ENCODE measurements at places on chromosomes 13 and 19. TPM values are rescaled to one million over a fixed set of nuclear protein-coding genes. Genes with fewer than 3 reads are reported as not detected.

GRCh38 chr13:30619731-30620130 lies 2.0 kb downstream of the USPL1 start:
- DNase-seq = no peak

DNA sequence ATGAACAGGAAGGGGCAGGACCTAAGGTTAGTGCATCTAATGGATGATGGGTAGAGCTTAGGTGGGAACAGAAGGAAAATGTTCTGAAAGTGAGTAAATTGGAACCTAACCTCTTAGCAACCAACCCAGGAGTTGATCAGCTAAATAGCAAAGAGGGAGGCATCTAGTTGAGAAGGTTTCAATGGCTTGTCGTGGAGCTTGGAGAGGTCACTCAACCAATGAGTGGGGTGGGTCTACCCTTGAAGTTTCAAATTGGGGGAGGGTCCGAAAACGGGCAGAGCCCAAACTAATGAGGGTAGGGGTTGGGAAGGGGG lies 5.7 kb upstream of the SHKBP1 start:
- DNase-seq = no peak

GRCh38 chr19:7489609-7490044 lies 792 bp upstream of the PEX11G start:
- DNase-seq = no peak

- DNase-seq = no peak
These were observed 3.3 kb downstream of the RNASEH2B start for GRCh38 chr13:50912851-50913250.

GRCh38 chr19:48934837-48935236 lies 1.3 kb downstream of the DHDH start:
- no peak for DNase-seq

DNA sequence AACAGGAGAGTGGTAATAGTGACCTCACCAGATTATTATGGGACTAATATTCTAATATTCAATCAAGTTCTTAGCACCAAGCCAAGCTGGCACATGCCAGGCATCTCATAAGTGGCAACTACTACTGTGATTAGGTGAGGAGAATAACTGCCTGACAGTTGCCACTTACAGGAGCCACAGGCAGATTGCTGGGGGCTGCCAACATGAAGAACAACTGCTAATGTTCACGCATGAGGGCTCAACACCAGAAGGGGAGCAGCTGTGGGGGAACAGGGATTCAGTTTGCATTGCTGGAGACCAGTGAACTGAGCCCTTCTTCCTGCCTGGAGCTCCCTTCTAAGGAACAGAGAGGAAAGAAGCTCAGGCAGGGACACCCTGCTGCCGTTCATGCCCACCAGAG lies 504.5 kb downstream of the FOXO1 start:
- DNase-seq = no peak

DNA sequence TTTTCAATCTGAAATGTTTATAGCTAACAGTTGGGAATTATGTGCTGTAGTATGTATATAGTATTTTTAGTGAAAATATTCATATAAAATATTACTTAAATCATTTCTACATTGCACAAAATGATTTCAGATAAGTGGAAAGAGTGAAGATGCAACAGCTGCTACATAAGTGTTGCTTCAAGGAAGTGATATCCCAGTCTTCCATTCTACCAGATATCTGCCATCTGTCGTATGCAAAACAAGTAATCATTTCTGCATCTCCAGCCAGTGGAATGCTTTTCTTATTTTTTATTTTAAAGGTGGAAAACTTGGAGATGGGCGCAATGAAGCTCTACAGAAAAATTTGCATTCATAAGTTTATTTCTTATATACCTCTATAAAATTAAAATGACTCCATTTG lies 152.5 kb upstream of the MAB21L1 start:
- no peak for DNase-seq

GRCh38 chr13:85976242-85976641 lies 177.0 kb upstream of the SLITRK6 start:
- no peak for DNase-seq

GRCh38 chr13:24675806-24676570 lies 4.2 kb upstream of the ATP12A start:
- no peak for DNase-seq

DNA sequence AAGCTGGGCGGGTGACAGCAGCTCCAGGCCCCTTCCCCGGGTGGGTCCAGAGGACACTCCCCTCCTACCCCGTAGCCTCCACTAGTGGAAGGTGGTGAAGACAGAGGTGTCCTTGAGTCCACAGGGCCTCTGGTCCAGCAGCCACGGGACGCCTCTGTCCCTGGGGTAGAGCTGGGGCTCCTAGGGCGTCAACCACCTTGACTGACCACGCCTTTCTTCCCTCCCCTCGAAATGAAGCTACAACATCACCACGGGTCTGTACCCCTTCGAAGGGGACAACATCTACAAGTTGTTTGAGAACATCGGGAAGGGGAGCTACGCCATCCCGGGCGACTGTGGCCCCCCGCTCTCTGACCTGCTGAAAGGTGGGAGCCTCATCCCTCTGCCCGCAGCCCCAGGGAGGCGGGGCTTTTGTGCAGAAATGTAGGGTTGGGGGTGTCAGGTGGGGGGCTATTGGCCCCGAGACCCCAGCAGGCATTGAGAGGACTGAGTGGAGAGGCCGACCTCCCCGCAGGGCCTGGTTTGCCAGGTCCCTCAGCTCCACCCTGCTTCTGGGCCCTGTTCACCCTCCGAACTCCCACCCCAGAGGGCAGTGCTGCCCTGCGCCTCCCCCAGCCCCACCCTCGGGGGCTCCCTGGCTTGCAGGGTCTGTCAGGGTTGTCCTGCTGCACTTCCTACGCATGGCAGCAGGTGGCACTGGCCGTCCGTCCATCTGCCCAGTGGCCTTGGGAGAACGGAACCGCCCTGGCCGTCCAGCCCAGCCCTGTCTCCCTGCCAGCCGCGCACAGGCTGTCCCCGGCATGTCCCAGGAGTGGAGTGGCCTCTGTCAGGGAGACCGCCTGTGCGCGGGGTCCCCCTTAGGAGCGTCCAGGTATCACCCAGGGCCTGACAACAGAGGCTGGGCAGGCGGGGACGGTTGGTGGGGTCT lies 15.7 kb downstream of the STK11 start:
- no peak for DNase-seq

DNA sequence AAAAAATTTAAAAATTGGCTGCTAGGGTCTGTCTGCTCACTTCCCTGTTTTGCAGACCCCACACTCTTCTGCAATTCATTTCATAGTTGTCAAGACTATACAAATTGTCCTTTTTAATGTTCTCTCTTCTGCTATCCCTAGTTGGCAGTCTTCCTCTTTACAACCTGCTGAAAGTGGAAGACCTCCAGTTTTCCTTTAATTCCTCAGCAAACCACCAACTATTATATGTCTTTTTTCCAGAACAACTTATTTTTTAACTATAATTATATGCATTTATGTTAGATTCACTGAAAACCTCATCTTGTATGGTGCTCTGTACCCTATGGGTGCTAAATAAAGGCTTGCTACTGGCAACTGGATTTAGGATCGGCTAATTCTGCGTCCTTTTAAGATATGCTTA lies 1.1 kb upstream of the PHF11 start:
- no peak for DNase-seq

DNA sequence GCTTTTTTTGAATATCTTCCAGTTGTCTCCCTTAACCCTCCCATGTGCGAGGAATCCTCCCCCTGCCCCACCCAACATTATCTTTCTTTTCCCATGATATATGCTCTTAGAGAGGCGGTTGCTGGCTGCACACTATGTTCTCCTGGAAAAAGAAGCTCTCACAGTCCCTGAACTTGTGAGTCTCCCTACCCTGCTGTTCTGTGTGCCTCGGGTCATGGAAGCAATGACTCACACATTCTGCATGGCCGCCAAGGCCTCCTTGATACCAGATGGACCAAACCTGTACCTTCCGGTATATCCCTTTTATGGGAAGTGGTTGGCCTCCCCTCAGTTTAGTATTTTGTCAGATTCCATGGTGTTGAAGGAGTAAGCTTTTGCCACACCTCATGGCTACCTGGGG lies 705.4 kb downstream of the SLITRK6 start:
- DNase-seq = no peak

KLHL1 gene
- 0.05 TPM for total RNA-seq

ZNF383 gene
- total RNA-seq = 7.1 TPM

ZNF253 gene
- 12.1 TPM for total RNA-seq

ATP8A2 gene
- 1.5 TPM for total RNA-seq

CFAP97D2 gene
- 0.66 TPM for total RNA-seq

ZNF578 gene
- 1.6 TPM for total RNA-seq

FCAR gene
- 0.71 TPM for total RNA-seq

PTH2 gene
- not detected for total RNA-seq

DOCK6 gene
- total RNA-seq = 3.9 TPM

All from thymus (tissue), 14 donors.